ENCODE measurements at places on chromosomes 11 and 22.
A peak's percentile ranks its signal among the peaks of the same experiment; 100 is the strongest.

GRCh38 chr11:35237351-35237750 is 98.4 kb downstream of the CD44 start:
- DNase-seq = no peak

- no peak for DNase-seq
These were observed 9.8 kb downstream of the OR51F2 start for GRCh38 chr11:4830909-4831308.

- no peak for DNase-seq
These were observed 3.1 kb downstream of the ALX4 start for GRCh38 chr11:44306918-44307244.

GRCh38 chr11:25547292-25547691 is 784.6 kb upstream of the ANO3 start:
- DNase-seq = no peak

- no peak for DNase-seq
These were observed 3.7 kb upstream of the PACSIN2 start for GRCh38 chr22:43018615-43019014.

GRCh38 chr11:106399076-106399511 is 321.6 kb downstream of the AASDHPPT start:
- DNase-seq = peak; percentile 81

DNA sequence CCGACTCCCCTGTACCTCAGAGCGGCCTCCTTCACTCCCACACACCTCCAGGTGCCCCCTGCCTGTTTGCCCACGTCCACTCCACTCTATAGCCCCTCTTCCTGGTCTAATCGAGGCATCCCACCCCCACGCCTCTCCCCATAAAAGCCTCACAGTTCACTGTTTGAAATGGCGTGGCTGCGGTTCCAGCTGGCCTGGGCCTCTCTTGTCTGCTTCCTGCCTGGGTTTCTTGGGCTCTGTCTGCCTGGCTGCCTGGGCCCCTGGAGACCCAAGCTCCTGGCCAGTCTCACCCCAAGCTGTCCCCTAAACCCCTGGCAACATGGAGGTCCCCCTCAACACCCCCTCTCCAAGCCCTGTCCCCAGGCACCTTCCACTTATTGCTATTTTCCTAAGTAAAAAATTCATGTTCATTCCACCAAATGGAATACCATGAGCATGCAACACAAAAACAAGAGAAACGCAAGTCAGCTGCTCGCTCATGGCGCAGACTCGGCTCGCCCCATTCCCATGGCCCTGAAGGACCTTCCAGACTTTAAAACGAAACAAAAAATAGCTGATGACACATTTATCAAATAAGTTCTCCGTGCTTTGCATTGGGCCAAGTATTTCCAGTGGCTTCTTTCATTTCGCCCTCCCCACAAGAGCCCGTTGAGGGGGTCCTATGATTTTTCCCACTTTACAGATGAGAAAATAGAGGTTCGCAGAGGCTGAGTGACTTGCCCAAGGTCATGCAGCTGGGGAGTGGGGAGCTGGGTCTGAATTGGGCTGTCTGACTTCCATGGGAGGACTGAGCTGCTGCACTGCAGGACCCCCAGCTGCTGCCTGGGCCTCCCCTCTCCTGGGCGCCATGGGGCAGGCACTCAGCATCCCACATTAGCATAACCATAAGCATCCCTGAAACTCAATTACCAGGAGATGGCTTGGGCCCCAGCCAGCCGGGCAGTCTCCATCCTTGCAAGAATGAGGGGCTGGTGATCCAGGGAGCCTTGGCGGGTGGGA is 11.7 kb upstream of the FLRT1 start:
- no peak for DNase-seq

DNA sequence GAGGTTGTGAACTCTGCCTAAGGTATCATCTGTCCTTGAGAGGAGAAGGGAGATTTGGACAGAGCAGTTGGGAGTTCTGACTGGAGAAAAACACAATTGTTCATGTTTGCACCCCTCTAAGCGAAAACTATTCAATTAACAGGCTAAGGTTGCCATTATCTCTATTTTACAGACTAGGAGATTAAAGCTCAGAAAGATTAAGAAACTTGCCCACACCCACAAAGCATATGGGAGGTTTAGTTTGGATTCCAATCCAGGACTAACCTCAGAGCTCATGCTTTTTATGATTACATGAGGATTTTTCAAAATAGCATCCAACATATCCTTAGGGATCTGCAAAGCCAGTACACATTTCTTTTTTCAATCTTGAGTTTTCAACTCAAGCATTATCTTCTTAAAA is 22.0 kb downstream of the GAB2 start:
- DNase-seq = no peak

DNA sequence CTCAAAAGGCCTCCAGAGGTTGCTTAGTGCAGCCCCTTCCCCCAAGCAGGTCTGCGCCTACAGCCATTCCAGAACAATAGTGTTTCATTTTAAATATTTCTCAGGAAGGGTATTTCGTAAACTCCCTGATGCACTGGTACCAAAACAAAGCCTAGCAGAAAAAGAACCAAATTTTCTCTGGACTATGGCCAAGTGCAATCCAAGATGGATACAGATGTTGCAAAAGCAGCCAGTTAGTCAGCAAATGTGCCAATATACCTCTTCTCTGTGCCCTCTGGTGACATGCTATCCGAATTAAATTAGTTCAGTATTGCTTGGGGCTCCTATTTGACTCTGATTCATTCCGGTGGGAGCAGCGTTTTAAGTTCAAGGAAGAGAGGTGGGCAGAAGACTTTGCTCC is 247.8 kb downstream of the NTM start:
- DNase-seq = no peak
